SW 1271 (cell line): ENCODE measurements at places on chromosomes 11 and 22.
A peak's percentile ranks its signal among the peaks of the same experiment; 100 is the strongest.

DNA sequence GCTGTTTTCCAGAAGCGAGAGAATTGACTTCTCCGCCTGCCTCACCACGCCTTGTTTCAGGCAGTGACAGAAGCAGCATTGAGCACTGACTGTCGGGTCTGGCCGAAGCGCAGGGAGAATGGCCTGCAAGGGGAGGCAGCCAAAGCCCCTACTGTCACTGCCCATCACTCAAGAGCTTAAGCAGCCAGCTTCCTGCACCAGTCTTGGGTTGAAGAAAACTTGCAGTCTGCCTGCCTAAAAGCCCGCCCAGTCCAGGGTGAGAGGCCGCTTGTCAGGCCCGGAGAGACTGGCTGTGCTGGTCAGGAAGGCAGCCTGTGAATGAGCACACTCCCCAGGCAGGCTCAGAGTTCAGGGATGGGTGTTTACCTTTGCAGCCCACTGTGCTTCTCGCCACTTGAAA is 108.3 kb downstream of the PKNOX2 start:
- DNase-seq, result no peak

DNA sequence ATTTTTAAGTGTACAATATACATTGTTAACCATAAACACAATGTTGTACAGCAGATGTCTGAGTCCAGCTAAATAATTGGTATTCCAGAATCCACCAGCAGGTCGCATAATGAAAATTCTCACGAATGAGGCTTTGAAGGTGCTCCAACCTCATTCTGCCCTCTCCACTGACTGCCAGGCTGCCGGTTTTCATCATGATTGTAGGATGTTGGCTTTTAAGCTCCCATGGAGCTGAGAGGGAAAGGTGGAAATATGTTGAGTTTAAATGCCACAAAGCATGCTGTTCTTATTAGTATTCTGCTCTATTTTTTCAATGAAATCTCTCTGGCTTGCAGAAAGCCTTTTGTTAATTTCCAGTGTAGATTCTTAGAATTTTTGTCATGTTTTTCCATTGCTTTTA is 337.2 kb upstream of the DDI1 start:
- no peak for DNase-seq

DNA sequence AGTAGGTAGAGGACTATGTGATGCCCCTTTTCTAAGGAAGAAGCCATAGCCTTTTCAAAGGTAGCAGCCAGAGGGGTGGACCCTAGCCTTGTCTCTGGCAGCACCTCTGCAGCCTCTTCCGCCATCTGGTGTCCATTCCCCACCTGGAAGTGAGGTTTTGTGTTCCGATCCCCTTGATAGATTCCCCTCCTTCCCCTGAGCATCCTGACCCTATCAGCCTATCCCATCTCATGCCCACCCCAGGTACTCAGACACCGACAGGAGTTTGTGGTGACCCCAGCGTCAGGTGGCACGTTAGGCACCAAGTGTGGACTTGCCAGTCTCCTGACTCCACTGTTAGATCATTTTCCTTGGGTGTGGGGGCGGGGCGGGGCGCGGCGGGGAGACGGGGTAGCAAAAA is 398 bp upstream of the FAM89B start:
- DNase-seq, result peak; percentile 71

DNA sequence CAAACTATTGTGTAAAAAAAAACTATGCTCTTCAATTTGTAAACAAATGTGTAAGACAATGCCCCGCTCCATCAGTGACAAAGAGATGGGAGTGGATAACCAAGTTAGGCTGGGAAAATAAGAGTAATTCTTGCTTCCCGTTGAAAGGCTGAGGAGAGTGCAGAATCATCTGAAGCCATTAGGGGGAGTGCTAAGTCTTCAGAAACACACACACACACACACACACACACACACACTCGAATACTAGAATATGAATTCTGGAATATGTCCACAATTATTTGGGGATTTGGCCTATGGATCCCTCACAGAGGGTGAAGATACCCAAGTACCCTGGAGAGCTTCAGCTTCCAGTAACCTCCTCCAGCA is 27.8 kb upstream of the ROBO3 start:
- DNase-seq, result peak; percentile 64

- no peak for DNase-seq
Measured at GRCh38 chr11:111992206-111992855, 32.9 kb upstream of the DLAT start.

DNA sequence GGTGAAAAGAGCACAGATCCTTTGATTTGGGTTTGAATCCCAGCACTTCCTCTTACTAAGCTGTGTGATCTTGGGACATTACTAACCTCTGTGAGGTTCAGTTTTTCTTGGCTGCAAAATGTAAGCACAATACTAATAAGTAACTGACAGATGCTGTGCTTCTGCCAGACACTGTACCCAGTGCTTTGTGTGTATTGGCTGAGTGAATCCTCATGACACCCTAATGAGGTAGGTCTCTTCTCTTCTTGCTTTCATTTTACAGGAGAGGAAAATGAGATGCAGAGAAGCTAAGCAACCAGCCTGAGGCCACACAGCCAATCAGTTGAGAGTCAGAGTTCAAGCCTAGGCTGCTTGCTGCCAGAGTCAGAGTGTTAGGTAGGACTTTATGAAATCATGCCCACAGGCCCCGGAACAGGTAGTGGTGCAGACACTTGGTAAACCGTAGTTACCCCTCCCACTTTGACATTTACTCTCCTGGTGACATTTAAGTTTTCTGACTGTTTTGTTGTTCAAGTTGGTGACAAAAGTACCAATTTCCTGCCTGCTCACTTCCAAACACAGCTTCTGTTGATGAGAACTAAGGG is 21.2 kb downstream of the PTPRJ start:
- DNase-seq, result no peak

DNA sequence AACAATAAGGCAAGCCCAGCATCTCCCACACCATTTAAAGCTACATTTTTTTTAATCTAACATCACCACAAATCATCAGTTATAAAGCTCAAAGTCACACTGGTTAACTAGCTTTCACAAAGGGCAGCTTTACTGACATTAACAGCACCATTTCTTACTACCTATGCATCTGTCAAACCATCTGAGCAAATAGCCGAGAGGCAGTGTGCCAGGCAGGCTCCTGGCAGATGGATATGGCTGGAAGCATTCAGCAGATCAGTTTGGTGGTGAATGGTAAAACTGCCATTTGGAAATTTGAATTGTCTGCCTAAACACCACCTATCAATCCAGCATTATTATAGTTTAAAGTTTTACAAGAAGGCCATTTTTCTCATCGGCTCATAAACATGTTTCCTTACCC is 131.2 kb downstream of the TTC28 start:
- DNase-seq, result no peak

DNA sequence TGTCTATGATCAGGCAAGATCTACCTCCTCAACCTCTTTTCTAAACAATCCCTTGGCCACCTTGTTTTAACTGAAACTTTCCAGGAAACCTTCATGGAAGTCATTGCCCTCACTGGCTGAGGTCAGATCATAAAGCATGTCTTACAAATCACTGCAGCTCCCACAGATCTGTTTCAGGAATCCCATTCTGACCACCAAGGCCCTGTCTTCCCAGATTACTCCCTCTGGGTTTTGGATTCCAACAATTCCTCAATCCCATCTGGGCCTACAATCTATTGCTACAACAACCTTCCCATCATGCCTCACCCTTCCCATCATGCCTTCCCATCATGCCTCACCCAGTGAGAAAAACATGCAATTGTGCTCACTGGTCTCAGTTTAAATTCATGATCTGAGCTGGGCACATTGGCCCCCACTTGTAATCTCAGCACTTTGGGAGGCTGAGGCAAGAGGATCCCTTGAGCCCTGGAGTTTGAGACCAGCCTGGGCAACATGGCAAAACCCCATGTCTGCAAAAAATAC is 15.9 kb downstream of the ADAMTS15 start:
- DNase-seq, result no peak

GRCh38 chr11:3840004-3840869 is 522 bp downstream of the RHOG start:
- peak; percentile 20 for DNase-seq

- DNase-seq, result no peak
Measured at GRCh38 chr22:48595511-48595905, 1232.2 kb downstream of the BRD1 start.

DNA sequence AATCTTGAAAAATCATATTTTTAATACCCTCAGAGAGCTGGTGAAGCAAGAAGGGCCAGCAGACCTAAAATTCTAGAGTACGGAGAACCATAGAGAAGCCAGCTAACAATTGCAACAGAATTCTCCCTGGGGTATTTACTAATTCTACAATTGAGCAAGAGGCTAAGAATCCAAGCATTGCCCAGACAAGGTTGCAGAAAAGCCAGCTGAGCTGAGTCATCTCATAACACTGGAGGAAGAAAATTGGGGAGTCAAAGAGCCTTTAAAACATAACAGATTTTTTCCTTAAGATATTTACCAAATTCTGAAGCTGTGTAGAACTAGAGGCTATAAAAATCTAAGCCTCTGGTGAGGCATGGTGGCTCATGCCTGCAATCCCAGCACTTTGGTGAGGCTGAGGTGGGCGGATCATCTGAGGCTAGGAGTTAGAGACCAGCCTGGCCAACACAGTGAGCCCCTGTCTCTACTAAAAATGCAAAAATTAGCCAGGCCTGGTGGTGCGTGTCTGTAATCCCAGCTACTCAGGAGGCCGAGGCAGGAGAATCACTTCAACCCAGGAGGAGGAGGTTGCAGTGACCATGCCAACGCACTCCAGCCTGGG is 13.6 kb upstream of the TMEM216 start:
- DNase-seq, result no peak

- no peak for DNase-seq
Measured at GRCh38 chr22:43263645-43264514, 76.9 kb upstream of the TTLL12 start.

- no peak for DNase-seq
Measured at GRCh38 chr22:38786631-38787030, 7.3 kb downstream of the DNAL4 start.

DNA sequence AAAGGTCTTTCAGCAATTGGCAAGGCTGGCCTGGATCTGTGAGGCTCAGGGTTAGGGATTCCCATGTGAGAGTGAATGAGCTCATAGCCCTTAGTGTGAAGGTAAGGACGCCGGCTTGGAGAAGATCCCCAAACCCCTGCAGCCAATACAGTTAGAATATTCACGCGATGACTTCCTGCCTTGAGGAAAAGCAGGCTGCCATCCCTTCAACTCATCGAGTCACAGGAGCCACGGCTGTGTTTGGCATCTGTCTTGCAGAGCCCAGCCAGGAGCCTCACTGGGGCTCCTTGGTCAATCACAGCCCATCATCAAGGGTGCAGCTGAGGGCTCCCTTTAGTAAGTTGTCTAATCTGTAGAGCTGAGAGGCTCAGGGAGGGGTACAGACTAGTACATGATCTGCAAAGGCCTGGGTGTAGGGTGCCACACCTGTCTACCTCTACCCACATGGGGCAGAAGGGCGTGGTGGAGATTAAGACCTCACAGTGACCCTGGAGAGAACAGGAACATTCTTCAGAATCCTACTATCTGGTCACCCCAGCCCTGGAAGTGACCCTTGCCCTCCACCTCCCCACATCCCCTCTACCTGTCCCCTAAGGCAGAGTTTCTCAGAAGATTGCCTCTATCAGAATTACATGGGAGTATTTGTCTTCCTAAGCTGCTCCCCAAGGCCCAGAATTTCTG is 18.5 kb downstream of the IL10RA start:
- no peak for DNase-seq

GRCh38 chr11:94884376-94884775 is 89.0 kb downstream of the CWC15 start:
- no peak for DNase-seq

GRCh38 chr11:27212248-27212780 is 150.7 kb downstream of the CCDC34 start:
- no peak for DNase-seq

DNA sequence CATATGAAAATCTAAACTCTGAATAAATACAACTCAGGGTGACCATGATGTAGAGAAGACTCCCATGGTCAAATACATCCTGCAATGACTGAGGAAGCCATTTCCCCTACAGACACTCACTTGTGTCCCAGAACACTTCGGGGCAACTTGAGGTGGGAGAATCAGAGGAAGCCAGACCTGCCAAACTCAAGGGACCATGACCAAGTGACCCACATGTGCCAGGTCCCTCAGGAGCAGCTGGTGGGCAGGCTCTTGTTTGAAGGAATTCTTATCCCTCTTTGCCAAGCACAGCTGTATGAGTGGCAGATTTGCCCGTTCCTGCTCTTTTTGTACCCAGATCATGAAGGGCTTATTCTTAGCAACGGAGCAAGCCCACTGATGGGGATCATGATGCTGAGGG is 17.8 kb downstream of the SPATA19 start:
- no peak for DNase-seq

GRCh38 chr22:39101226-39101625 is 4.2 kb downstream of the APOBEC3H start:
- DNase-seq, result no peak

DNA sequence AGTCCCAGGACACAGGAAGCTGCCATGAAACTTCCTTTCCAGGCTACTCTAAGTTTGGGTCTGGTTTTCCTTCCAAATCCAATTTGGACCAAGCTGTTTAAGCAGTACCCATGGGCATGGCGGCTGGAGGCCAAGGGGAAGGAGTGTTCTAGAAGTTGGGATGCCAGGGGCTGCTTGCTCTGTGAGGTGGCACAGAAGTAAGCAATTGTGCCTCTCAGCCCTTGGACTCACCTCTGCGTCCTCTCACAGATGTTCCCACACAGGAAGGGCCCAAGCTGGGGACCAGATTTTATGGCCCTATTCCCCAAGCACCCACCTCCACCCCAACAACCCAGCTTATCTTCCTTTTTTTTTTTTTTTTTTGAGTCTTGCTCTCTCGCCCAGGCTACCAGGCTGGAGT is 3.5 kb upstream of the DGAT2 start:
- DNase-seq, result no peak

DNA sequence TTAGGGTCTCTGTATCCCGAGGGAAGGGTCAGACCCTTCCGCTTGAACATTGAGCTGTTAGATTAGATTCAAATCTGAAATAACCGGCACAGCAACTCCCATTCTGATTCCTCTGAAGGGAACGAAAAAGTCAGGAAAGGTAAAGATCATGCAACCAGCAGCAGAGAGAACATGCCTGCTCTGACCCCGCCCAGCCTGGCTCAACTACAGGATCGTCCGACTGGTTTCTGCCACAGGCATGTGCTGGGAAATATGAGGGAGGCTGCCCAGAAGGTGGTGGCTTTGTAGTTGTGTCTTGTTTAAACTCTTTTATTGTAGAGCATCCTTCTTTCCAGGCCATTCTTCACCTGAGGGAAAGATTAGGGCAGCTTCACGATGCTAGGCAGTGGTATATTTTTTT is 5.0 kb upstream of the MTNR1B start:
- no peak for DNase-seq

- no peak for DNase-seq
Measured at GRCh38 chr11:85483861-85484260, 143.3 kb downstream of the DLG2 start.

- no peak for DNase-seq
Measured at GRCh38 chr22:19718456-19719049, 4.2 kb downstream of the SEPTIN5 start.

GRCh38 chr11:76574406-76574805 is 96.1 kb downstream of the LRRC32 start:
- no peak for DNase-seq

GRCh38 chr11:71266114-71266833 is 13.9 kb upstream of the SHANK2 start:
- DNase-seq, result no peak

GRCh38 chr11:75307058-75307457 is 44.4 kb downstream of the ARRB1 start:
- no peak for DNase-seq
